Fibroblast of upper back skin (primary cell): ENCODE measurements at places on chromosomes 7 and 10.

DNA sequence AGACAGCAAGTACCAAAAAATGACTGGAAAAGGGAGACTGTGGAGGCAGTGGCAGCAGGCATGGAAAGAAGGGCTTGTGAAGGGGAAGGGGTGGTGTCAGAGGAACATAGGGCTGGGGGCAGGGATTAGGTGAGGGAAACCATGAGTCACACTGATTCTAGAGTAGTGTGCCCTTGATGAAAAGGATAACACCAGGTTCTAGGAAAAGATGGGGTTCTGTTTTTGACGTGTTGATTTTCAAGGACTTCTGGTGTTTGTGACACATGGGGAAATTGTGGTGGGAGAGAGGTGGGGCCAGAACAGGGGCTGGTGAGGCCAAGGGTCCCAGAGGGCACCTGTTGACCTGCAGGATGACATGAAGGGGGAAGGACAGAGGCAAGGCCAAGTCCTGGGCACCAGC, 57.1 kb downstream of the FIGNL1 start:
- no peak for DNase-seq

DNA sequence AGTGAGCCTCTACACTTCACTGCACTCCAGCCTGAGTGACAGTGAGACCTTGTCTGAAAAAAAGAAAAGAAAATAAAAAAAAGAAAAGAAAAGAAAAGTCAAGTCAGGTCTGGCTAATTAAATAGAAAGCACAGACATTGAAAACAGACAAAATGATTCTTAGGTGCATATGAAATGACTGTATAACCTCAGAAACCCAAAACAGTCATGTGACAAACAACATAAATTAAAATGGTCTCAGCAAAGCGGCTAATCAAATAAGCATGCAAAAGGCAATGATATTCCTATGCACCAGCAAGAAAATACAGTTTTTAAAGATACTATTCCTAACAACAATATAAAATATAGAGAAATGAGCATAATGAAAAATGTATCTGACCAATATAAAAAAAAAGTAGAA, 38.3 kb downstream of the LRRC20 start:
- DNase-seq = no peak

GRCh38 chr10:12390733-12391132, 41.4 kb downstream of the CAMK1D start:
- DNase-seq = peak; percentile 45

GRCh38 chr10:38054361-38054797, 39.8 kb upstream of the ZNF37A start:
- DNase-seq = peak; percentile 77

GRCh38 chr10:11881030-11881476, 57.9 kb downstream of the PROSER2 start:
- no peak for DNase-seq

- DNase-seq = peak; percentile 93
Observed at GRCh38 chr7:137146012-137146455, 197.5 kb downstream of the PTN start.

DNA sequence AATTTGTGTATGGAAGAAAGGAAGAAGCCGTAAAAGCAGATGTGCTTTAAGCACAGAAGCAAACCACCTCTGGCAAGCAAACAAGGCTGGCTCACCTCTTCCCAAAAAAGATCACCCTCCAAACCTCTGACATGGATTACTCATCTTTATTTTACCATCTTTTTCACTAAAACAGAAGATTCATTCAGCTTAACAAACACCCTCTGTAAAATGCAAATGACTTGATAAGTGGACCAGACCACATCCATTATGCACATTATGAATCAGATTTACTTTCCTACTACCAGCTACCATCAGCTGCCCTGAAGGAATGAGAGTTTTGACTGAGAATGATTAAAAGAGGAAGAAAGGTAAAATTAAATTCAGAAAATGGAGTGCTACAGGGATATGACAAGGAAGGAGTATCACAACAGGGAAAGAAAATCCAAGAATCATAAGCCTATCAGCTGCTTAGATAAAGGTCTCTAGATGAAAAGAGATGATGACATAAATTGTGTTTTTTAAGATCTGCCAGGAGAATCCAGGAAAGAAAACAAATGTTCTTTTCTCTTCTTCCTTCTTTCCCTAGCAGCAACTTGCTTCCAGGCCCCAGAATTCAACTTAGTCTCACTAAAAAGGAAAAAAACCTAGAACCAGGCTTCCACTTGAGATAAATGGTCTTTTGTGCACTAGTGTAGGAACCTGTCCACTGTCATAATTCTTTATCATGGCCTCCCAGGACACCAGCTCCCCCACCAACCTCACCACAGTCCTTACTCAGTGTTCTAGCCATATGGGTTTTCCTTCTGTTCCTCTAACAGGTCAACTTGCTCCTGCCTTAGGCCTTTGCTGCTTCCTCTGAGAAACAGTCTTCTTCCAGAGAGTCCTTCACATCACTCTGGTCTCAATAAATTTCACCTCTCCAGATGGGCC, 47.4 kb downstream of the JAZF1 start:
- no peak for DNase-seq

GRCh38 chr7:35753761-35754603, 46.9 kb upstream of the SEPTIN7 start:
- DNase-seq = peak; percentile 82

GRCh38 chr7:93877742-93878141, 12.8 kb downstream of the TFPI2 start:
- no peak for DNase-seq
